ENCODE measurements at places on chromosomes 12 and 14. TPM values are rescaled to one million over a fixed set of nuclear protein-coding genes. Genes with fewer than 3 reads are reported as not detected.

The PLCZ1 gene
- total RNA-seq = not detected

The PLEKHH1 gene
- total RNA-seq = 5.1 TPM

The ABCD2 gene
- 5.1 TPM for total RNA-seq

- no peak for DNase-seq
Observed at GRCh38 chr14:76786601-76787000, 25.3 kb downstream of the VASH1 start.

GRCh38 chr14:95575840-95576473 is 41.1 kb downstream of the GLRX5 start:
- DNase-seq = no peak

GRCh38 chr12:53995378-53996239 is 4.4 kb upstream of the HOXC9 start:
- no peak for DNase-seq

GRCh38 chr12:80413462-80413861 is 30.6 kb upstream of the PTPRQ start:
- no peak for DNase-seq

The CMTM5 gene
- total RNA-seq = 3.5 TPM

The AMIGO2 gene
- 21.6 TPM for total RNA-seq

GRCh38 chr12:18358930-18359329 is 97.6 kb downstream of the PIK3C2G start:
- no peak for DNase-seq

- no peak for DNase-seq
Observed at GRCh38 chr12:98973395-98973794, 328.3 kb downstream of the APAF1 start.

DNA sequence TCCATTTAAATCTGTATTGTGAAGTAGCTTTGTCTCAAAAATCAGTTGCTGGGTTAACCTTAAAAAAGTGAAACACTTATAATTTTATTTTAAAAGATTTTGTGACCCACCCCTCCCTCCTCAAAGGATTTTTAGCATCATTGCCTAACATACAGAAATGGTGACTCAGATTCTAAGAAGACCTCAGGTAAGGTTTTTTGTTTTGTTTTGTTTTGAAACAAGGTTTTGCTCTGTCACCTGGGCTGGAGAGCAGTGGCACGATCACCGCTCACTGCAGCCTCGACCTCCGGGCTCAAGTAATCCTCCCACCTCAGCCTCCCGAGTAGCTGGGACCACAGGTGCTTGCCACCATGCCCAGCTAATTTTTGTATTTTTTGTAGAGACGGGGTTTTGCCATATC is 74.2 kb downstream of the GNS start:
- DNase-seq = no peak

DNA sequence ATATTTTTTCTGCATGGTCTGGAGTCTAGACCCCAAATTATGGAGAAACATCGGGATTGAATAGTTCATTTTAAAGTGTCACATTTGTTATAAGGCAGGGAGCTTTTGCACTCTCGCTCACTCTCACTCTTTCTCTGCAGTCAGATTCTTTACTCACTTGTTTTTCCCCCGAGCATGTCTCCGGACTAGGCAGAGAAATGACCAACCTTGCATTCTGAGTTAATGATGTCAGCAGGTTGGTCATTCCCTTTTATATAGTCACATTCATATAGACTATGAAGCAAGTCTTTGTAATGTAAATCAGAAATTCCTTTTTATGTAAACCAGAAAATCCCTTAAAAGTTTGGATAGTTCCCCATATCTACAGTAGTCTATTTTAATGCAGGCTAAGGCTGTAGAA is 4.1 kb downstream of the C12orf75 start:
- no peak for DNase-seq

- no peak for DNase-seq
Observed at GRCh38 chr12:75592086-75592485, 80.7 kb upstream of the KRR1 start.

DNA sequence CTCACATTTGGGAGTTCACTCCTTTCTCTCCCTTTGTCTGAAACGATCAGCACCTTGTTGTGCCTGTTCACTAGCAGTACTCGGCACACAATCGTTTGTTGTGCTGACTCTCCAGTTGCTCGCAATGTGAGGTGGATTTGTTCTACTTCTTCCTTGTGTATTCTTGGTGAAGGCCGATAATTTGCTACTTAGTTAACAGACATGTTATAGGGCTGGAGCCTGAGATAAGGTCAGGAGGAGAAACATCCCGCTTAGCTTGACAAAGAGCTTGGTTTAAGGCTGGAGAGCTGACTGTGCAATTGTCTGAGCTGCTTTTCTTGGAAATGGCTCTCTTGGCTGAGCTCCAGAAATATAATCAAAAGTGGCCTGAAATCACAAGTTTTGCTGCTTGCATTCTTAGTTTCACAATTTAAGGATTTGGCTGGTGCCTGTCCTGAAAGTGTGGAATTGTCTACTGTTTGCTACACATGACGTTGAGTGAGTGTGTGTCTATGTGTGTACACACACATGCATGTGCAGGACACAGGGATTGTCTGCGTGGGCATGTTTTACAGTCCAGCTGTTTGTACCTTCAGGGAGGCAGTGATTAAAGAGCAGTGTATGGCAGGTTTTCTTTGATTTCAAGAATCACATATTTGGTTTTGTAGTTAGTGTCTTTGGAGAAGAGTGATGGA is 77.7 kb downstream of the ARF6 start:
- no peak for DNase-seq

DNA sequence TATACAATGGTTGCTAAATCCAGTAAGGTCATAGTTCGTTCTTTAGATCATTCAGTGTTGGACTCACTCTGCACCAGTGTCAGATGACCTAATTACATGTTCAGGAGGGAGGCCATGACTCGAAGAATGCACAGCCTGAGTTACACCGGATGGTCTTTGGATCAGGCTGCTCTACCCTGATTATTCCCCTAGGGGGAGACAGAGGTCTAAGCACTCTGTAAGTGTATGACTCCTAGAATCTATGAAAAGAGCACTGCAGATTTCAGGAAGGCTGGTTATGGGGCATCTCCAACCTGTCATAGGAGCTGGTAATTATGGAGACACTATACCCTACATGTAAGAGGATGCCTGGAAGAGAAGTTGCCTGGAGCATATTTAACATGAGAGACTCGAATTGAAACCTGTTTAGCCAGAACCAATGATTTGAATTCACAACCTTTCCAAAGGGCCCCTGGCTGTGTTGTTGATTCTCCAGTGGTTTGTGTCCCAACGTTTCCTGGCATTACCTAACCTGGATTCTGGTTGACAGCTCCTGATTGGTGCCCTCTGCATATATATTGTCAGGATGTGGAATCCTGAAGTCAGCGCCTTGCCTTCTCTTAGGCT is at the start of gene MUCL1:
TSS of gene MUCL1 (plus strand) at position 584 of the 606 bp plus-strand sequence. CDS start 67 bp downstream, outside the sequence.
- no peak for DNase-seq

GRCh38 chr14:89276424-89276975 is 140.5 kb downstream of the FOXN3 start:
- DNase-seq = no peak

The RERG gene
- 38.4 TPM for total RNA-seq

The BHLHE41 gene
- total RNA-seq = 3.5 TPM

The ABCC9 gene
- total RNA-seq = 75.2 TPM

- DNase-seq = no peak
Observed at GRCh38 chr12:101924618-101925017, 47.2 kb downstream of the DRAM1 start.

- DNase-seq = no peak
Observed at GRCh38 chr12:116160231-116160630, 117.3 kb downstream of the MED13L start.

GRCh38 chr14:95614349-95614748 is 71.9 kb upstream of the TCL1B start:
- no peak for DNase-seq

The ACOT6 gene
- not detected for total RNA-seq

- DNase-seq = no peak
Observed at GRCh38 chr12:3145033-3145432, 67.9 kb downstream of the TSPAN9 start.

- DNase-seq = no peak
Observed at GRCh38 chr14:95126906-95127530, 30.3 kb downstream of the DICER1 start.

GRCh38 chr14:24422261-24422660 is 7.2 kb downstream of the CBLN3 start:
- no peak for DNase-seq

DNA sequence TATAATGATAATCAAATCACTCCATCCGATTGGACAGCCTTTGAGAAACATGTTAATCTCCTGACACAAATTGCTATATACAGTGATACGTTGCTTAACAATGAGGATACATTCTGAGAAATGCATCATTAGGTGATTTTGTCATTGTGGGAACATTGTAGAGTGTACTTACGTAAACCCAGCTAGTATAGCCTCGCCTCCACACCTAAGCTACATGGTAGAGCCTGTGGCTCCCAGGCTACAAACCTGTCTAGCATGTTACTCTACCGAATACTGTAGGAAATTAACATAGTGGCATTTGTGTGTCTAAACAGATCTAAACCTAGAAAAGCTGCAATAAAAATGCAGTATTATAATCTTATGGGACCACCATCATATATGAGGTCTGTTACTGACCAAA is 128.6 kb upstream of the PWP1 start:
- no peak for DNase-seq

DNA sequence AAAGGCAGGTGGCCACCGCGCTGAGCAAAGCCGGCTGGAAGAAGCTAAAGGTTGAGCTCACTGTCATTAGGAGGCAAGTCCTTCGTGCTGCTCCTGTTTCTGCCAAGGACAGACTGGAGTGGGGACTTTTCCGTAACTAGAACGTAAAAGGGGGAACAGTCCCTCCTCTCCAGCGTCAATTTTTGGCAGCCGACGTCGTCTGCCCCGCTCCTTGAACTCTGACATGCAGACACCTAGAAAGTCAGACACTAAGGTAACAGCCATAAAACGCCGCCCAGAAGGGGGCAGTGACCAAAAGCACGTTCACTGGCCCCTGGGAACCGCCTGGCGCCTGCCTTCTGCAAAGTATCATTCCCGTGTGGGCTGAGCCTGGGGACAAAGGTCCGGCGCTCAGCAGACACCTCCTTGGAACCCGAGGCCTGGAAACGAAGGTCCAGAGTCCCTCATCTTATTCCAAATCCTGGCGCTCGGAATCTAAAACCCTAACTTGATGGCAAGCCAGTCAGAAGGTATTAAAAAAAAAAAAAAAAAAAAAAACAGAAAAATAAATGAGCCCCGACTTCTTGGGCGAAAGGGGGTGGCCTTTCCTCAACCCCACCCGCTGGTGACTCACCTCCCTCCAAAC is 1.1 kb upstream of the LRP1 start:
- DNase-seq = no peak

The RNASE3 gene
- total RNA-seq = not detected

GRCh38 chr12:127559349-127560040 is 707.5 kb upstream of the TMEM132C start:
- DNase-seq = no peak

DNA sequence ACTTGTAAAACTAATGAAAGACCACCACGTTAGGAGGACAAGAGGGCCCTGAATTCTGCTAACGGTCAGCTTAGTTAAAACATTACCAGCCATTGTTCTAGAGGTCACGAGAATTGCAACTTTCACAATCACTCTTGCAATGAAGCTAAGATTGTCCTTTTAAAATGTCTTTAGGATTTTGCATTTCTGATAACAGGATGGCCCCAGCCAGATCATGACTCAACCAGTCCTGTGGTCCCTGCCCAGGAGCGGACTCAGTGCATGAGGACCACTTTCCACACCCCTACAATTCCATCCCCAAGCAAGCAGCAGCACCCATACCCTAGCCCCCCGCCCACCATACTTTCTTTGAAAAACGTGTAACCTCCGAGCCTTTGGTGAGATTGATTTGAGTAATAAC is 28.7 kb downstream of the HSP90AA1 start:
- DNase-seq = no peak

- DNase-seq = no peak
Observed at GRCh38 chr14:96790186-96790585, 7.0 kb upstream of the VRK1 start.

The WNK1 gene
- total RNA-seq = 155 TPM

The SLC7A7 gene
- total RNA-seq = 9.3 TPM

DNA sequence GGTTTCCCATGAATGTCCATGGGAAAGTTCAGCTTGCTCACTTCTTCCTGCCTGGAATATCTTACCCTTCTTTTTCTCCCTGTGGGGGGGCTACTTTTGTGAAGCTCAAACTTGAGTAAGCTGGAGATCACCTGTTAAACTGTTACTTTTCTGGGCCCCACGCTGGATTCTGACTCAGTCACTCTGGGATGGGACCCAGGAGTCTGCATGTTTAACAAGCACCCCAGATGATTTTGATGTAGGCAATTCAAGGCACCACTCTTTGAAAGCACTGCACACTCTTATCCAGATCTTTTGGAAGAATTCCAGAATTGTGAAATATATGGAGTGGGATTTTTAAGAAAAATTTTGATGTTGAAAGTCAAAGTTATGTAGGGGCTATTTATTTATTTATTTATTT is 46.3 kb upstream of the IGF1 start:
- DNase-seq = no peak

- DNase-seq = no peak
Observed at GRCh38 chr14:51356381-51356780, 116.3 kb downstream of the TMX1 start.

- DNase-seq = no peak
Observed at GRCh38 chr12:71349950-71350349, 89.6 kb upstream of the LGR5 start.

The KLRC3 gene
- 0.69 TPM for total RNA-seq

The RFX4 gene
- not detected for total RNA-seq

DNA sequence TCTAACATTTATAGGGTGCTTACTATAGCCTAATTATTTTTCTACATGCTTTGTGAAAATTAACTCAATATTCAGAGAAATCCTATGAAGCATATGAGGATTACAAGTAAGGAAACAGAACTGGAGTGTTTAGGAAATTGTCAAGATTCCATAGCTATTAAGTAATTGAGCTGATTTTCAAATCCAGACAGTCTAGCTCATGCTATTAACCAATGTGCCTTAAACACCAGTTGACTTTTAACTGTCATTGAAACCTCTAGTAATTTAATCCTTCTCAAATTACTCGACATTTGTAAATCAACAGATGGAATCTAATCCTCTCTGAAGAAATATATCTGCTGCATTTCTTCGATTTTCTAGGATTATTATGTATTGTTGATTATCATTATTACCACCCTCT is 488.9 kb downstream of the MDGA2 start:
- DNase-seq = no peak

DNA sequence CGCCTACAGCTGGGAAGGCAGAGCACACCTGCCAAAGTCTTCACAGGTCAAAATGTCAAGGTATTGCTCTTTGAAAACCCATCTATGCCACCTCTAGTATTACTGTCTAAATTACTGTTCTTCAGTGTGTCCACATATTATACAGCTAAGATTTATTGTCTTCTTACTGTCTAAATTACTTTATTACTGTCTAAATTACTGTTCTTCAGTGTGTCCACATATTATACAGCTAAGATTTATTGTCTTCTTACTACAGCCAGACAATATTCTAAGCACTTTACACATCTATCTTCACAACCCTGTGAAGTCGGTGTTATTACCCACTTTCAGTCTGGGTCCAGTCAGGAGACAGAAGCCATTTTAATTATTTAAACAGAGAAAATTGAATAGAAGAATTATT is 173.9 kb downstream of the MYRFL start:
- no peak for DNase-seq
